Hepatocyte (in vitro differentiated cells): ENCODE measurements at places on chromosomes 5 and 9. TPM values are rescaled to one million over a fixed set of nuclear protein-coding genes. Genes with fewer than 3 reads are reported as not detected.

- H3K27me3 ChIP-seq, result peaks cover 14% of the 10 kb centered on the region
- peak overlapping the region; percentile 83 for H3K27ac ChIP-seq
- no peaks in the 10 kb centered on the region for H3K36me3 ChIP-seq
- peak; percentile 93 for DNase-seq
Observed at GRCh38 chr5:128538250-128539037, 399 bp upstream of the FBN2 start.

DNA sequence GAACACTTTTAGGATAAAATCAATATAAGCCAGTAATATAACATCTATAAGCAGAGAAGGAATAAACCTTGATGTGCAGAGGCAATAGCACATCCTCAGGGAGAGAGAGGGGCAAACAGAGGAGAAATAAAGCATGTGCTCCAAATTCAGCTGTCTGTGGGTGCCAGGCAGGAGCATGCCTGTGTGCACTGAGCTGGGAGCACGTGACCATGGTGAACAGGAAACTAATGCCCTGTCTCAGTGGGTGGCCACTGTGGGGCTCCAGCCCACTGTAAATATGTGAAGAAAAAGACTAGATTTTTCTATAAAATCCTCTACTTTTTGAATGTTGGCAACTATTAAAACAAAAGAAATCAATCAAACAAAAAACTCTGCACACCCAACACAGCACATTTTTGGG lies 55.3 kb downstream of the FYB1 start:
- no peak for DNase-seq
- H3K27ac ChIP-seq, result peak overlapping the region; percentile 86
- H3K4me3 ChIP-seq, result no peak overlapping the region
- H3K36me3 ChIP-seq, result no peaks in the 10 kb centered on the region

DNA sequence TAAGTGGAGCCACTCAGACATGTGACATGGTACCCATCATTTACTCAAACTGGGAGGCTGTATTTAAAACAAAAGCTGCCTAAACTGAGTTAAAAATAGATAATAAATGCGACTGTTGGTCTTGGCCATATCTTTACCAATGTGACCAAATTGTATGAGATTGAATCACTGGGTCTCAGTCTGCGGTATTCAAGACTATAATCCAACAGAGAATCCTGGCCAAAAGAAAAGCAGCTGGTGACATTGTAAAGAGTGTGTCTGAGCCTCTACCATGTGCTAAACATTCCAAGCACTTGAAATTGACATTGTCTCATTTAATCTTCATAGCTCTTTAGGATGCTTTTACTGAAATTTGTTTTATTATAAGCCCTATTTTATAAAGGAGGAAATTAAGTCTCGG lies 282.6 kb downstream of the ZNF608 start:
- no peaks in the 10 kb centered on the region for H3K4me1 ChIP-seq
- H3K27ac ChIP-seq, result no peak overlapping the region
- no peaks in the 10 kb centered on the region for H3K36me3 ChIP-seq

GRCh38 chr5:128413356-128413755 lies 124.7 kb downstream of the FBN2 start:
- H3K36me3 ChIP-seq, result no peaks in the 10 kb centered on the region
- no peak overlapping the region for H3K27ac ChIP-seq
- H3K4me1 ChIP-seq, result no peaks in the 10 kb centered on the region
- H3K4me3 ChIP-seq, result no peak overlapping the region
- no peaks in the 10 kb centered on the region for H3K27me3 ChIP-seq

GRCh38 chr5:82387001-82387818 lies 109.1 kb upstream of the RPS23 start:
- peak; percentile 42 for DNase-seq
- no peaks in the 10 kb centered on the region for H3K27me3 ChIP-seq
- peak overlapping the region; percentile 81 for H3K27ac ChIP-seq
- H3K36me3 ChIP-seq, result no peaks in the 10 kb centered on the region
- H3K4me1 ChIP-seq, result peaks cover 26% of the 10 kb centered on the region

GRCh38 chr9:137828527-137829259 lies 48.9 kb upstream of the CACNA1B start:
- no peak overlapping the region for H3K4me3 ChIP-seq
- no peaks in the 10 kb centered on the region for H3K4me1 ChIP-seq
- DNase-seq, result peak; percentile 48
- no peaks in the 10 kb centered on the region for H3K27me3 ChIP-seq
- no peaks in the 10 kb centered on the region for H3K36me3 ChIP-seq

Gene PCDHB11
- polyA plus RNA-seq, result 1.2 and 1.8 TPM in 2 replicates

Gene TXN
- 416 and 426 TPM in 2 replicates for polyA plus RNA-seq

Gene APBA1
- polyA plus RNA-seq, result 1.2 and 1.5 TPM in 2 replicates

Gene AQP3
- 99.3 and 123 TPM in 2 replicates for polyA plus RNA-seq
